Trophoblast cell (in vitro differentiated cells and primary cell): ENCODE measurements at places on chromosomes 12 and 14.

- no peak overlapping the region for H3K27ac ChIP-seq
- H3K4me1 ChIP-seq = no peaks in the 10 kb centered on the region
- peaks cover 3% of the 10 kb centered on the region for H3K36me3 ChIP-seq
- no peak overlapping the region for H3K4me3 ChIP-seq
- no peak for DNase-seq
These were observed 14.6 kb upstream of the PITPNM2 start for GRCh38 chr12:123165537-123165936.

- no peak overlapping the region for H3K4me3 ChIP-seq
- no peak for DNase-seq
- no peak overlapping the region for H3K27ac ChIP-seq
- H3K36me3 ChIP-seq = no peaks in the 10 kb centered on the region
- H3K4me1 ChIP-seq = peaks cover 10% of the 10 kb centered on the region
These were observed 177.5 kb downstream of the EGLN3 start for GRCh38 chr14:33773205-33774030.

DNA sequence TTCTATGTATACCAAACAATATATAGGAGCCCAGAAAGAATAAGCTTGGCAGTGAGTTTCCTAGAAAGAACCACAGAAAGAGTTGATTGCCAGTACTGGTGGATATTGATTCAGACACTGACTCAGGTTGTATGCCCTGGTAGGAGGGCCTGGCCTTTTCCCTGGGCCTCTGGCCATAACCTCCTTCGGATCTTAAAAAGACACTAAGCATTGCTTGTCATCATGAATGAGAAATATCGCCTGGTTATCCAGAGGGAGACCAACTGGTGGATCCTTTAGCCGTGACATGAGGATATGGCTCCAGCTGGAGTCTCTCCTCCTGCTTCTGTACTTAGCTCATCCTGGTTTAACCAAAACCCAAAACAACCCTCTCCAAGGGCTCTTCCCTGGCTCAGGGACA lies 231.5 kb downstream of the MSRB3 start:
- H3K27ac ChIP-seq = no peak overlapping the region
- no peaks in the 10 kb centered on the region for H3K36me3 ChIP-seq
- no peak overlapping the region for H3K4me3 ChIP-seq
- H3K4me1 ChIP-seq = peaks cover 18% of the 10 kb centered on the region

- DNase-seq = no peak
- H3K4me3 ChIP-seq = no peak overlapping the region
- no peaks in the 10 kb centered on the region for H3K4me1 ChIP-seq
- no peaks in the 10 kb centered on the region for H3K27me3 ChIP-seq
- no peak overlapping the region for H3K27ac ChIP-seq
These were observed 44.7 kb upstream of the CEP83 start for GRCh38 chr12:94504386-94504785.

GRCh38 chr12:46267575-46267824 lies 1.3 kb downstream of the SLC38A1 start:
- peaks cover 1% of the 10 kb centered on the region for H3K36me3 ChIP-seq
- no peaks in the 10 kb centered on the region for H3K27me3 ChIP-seq
- H3K27ac ChIP-seq = peak overlapping the region; percentile 93
- DNase-seq = peak; percentile 47

DNA sequence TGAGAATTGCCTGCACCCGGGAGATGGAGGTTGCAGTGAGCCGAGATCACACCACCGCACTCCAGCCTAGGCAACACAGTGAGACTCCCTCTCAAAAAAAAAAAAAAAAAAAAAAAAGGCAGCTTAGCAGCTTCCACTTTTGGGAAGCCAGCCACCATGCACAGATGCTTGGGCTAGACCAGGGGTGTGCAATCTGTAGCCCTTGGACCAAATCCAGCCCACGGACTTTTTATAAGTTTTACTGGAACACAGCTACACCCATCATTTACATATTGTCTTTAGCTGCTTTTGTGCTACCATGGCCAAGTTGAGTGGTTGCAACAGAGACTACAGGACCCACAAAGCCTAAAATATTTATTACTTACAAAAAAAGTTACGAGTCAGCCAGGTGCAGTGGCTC lies 6.7 kb downstream of the CIT start:
- H3K27me3 ChIP-seq = no peaks in the 10 kb centered on the region
- no peak for DNase-seq
- H3K36me3 ChIP-seq = peaks cover 33% of the 10 kb centered on the region
- H3K27ac ChIP-seq = no peak overlapping the region
- no peaks in the 10 kb centered on the region for H3K4me1 ChIP-seq

DNA sequence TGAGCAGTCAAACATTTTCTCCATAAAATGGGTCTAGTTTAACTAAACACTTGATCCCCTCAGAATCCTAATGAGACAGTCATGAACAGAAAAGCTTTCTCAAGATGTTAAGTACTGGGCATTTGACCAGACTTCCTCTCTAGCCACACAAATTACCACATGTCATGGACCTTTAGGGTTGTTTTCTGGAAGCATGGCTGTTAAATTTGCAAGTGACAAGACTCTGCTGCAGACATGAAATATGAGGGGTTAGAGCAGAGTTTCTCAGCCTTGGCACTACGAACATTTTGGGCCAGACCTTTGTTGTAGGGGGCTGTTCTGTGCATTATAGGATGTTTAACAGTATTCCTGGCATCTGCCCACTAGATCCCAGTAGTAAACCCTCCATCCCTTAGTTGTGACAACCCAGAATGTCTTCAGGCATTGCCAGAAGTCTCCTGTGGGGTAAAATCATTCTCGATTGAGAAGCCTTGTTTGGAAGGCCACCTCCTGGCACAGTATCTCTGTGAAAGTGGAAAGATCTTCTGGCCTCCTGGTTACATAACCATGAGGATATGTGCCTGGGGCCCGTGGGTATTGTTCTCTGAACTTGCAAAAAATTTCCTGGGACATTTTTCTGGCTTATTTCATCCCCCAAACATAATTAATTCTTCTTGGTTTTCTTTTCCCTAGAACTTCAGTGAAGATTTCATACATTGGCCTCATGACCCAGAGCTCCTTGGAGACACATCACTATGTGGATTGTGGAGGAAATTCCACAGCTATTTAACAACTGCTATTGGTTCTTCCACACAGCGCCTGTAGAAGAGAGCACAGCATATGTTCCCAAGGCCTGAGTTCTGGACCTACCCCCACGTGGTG lies 4.3 kb downstream of the TMEM106C start:
- no peak overlapping the region for H3K27ac ChIP-seq
- peaks cover 4% of the 10 kb centered on the region for H3K4me1 ChIP-seq
- no peak for DNase-seq
- peaks cover 19% of the 10 kb centered on the region for H3K36me3 ChIP-seq
- no peak overlapping the region for H3K4me3 ChIP-seq
- H3K27me3 ChIP-seq = no peaks in the 10 kb centered on the region

- no peak for DNase-seq
- H3K27me3 ChIP-seq = no peaks in the 10 kb centered on the region
- no peaks in the 10 kb centered on the region for H3K36me3 ChIP-seq
- H3K4me1 ChIP-seq = peaks cover 4% of the 10 kb centered on the region
These were observed 85.5 kb upstream of the EGLN3 start for GRCh38 chr14:34036319-34036766.

GRCh38 chr12:53975479-53976152 lies 862 bp upstream of the HOTAIR start:
- DNase-seq = no peak
- H3K4me1 ChIP-seq = peaks cover 5% of the 10 kb centered on the region
- no peaks in the 10 kb centered on the region for H3K36me3 ChIP-seq
- no peak overlapping the region for H3K27ac ChIP-seq

DNA sequence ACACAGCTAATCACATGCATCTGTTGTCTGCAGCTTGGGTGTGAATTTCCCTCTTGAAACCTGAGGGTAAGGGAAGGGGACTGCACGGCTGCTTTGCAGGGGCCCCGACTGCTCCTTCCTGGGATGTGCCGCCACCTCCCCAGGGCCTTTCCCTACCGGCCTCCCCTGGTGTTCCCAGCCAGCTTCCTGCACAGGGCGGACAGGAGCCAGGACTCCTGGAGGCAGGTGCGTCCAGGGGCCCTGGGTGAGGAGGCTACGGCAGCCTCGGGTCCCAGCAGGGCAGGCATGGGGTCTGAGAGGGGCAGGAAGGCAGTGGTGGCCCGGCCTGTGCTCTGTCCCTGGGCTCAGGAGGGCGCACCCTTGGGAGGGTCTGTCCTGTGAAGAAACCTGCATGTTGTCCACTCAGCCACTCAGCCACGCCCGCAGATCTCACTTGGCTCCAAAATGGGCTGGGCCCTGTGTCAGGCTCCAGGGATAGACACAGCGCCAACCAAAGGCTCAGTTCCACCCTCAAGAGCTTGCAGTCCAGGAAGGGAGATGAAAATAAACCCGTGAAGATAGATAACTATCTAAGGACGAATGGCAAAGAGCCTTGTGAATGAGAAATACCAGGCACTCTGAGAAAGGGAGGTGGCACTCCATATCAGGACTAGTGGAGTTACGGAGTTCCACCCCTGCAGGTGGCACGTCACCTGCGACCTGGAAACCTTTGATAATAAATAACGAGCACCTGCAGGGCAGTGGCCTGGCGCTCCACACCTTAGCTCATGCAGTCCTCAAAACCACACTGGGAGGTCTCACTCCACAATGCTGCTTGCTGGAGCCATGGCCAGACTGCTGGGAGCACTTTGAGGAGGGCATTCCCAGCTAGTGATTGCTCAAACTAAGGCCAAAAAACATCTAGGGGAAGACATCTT lies 427.4 kb downstream of the AACS start:
- no peak for DNase-seq
- no peaks in the 10 kb centered on the region for H3K36me3 ChIP-seq
- no peak overlapping the region for H3K4me3 ChIP-seq
- H3K27ac ChIP-seq = no peak overlapping the region

DNA sequence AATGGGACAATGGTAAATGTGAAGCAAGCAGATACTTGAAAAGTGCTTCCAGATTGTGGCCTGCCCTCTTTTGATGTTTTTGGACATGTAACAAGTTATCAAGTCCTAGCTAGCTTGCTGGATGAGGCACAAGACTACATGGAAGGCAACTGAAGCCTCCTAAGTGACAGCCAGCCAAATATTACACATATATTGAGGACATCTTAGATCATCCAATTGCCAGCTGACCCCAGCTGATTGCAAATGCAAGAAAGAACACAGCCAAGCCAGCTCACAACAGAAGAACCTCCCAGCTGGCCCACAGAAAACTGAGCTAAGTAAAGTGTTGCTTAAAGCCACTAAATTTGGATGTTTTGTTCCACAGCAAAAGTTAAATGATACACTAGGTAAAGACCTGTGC lies 156.9 kb downstream of the SRGAP1 start:
- no peaks in the 10 kb centered on the region for H3K36me3 ChIP-seq
- no peaks in the 10 kb centered on the region for H3K27me3 ChIP-seq
- no peak overlapping the region for H3K4me3 ChIP-seq
- DNase-seq = no peak

DNA sequence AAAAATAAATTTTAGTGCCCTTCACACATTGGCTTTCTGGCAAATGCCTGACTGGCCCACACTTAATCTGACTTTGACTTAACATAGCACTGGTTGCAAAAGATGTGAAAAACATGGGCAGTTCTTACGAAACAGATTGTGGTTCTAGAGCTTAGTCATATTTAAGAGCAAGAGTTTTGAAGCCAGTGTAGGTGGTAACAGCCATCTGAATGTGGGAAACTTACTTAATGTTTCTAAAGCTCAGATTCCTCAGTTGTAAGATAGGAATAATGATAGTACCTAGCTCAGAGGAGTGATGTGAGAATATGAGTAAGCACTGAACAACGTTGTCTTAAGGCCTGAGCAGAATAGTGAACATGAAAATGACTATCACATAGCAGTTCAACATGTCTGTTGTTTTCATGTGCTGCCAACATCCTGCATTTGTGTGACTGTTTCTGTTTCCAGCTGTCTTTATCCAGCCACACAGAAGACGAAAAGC lies 262.7 kb downstream of the SYT1 start:
- no peak overlapping the region for H3K4me3 ChIP-seq
- H3K36me3 ChIP-seq = no peaks in the 10 kb centered on the region
- H3K27ac ChIP-seq = no peak overlapping the region
- no peaks in the 10 kb centered on the region for H3K27me3 ChIP-seq
- DNase-seq = peak; percentile 95

GRCh38 chr12:66033151-66033550 lies 97.4 kb downstream of the LLPH start:
- peaks cover 3% of the 10 kb centered on the region for H3K4me1 ChIP-seq
- H3K36me3 ChIP-seq = no peaks in the 10 kb centered on the region
- no peaks in the 10 kb centered on the region for H3K27me3 ChIP-seq
- H3K4me3 ChIP-seq = no peak overlapping the region
- DNase-seq = no peak
- H3K27ac ChIP-seq = no peak overlapping the region

DNA sequence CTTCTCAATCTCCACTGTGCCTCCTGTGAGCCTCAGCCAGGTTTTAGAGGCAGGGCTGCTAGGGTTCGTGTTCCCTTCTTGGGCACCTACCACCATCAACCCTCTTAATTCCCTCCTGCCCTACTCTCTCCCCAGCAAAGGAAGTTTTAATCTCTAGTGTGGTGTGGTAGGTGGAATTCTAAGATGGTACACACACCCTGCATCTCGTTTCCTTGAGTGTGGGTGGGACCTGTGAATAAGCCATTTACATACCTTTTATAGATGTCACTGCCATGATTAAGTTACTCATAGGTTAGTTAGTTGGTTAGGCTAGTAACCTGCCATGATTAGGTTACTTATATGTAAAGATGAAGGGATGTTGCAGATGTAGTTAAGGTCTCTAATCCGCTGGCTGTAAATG lies 114.8 kb upstream of the VRK1 start:
- no peak overlapping the region for H3K27ac ChIP-seq
- H3K4me1 ChIP-seq = no peaks in the 10 kb centered on the region
- DNase-seq = no peak

DNA sequence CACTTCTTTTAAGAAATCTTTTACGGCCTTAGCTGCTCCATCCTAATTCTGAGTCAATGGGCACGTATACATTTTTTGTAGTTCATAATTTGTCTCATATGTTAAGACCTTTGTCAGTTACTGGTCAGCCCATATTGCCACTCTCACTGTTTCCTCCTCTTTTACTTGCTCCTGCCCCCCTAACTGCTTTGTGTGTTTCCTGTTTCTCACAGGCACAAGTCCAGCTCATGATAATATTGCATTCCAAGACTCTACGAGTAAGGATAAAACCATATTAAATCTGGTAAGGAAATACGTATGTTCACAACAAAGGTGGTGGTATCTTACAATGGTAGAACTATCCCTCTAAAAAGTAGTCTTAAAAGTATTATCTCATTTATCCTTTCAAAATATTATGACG lies 111.7 kb downstream of the DNAI7 start:
- no peaks in the 10 kb centered on the region for H3K27me3 ChIP-seq
- no peak overlapping the region for H3K4me3 ChIP-seq
- H3K36me3 ChIP-seq = no peaks in the 10 kb centered on the region
- no peak overlapping the region for H3K27ac ChIP-seq
- DNase-seq = no peak

- no peak for DNase-seq
- peaks cover 5% of the 10 kb centered on the region for H3K4me1 ChIP-seq
- H3K4me3 ChIP-seq = no peak overlapping the region
- H3K27ac ChIP-seq = no peak overlapping the region
These were observed 379.9 kb upstream of the PDE3A start for GRCh38 chr12:19988459-19988873.

- no peaks in the 10 kb centered on the region for H3K36me3 ChIP-seq
- peak; percentile 99 for DNase-seq
- peaks cover 7% of the 10 kb centered on the region for H3K4me1 ChIP-seq
- peak overlapping the region; percentile 79 for H3K27ac ChIP-seq
- no peaks in the 10 kb centered on the region for H3K27me3 ChIP-seq
These were observed 318.4 kb downstream of the RAD51B start for GRCh38 chr14:68137704-68138619.

- H3K4me3 ChIP-seq = no peak overlapping the region
- H3K36me3 ChIP-seq = no peaks in the 10 kb centered on the region
- DNase-seq = peak; percentile 70
- H3K27me3 ChIP-seq = no peaks in the 10 kb centered on the region
- no peak overlapping the region for H3K27ac ChIP-seq
These were observed 44.1 kb upstream of the EML1 start for GRCh38 chr14:99749142-99749541.
